ENCODE measurements at places on chromosomes 2 and 18. TPM values are rescaled to one million over a fixed set of nuclear protein-coding genes. Genes with fewer than 3 reads are reported as not detected.
A peak's percentile ranks its signal among the peaks of the same experiment; 100 is the strongest.

DNA sequence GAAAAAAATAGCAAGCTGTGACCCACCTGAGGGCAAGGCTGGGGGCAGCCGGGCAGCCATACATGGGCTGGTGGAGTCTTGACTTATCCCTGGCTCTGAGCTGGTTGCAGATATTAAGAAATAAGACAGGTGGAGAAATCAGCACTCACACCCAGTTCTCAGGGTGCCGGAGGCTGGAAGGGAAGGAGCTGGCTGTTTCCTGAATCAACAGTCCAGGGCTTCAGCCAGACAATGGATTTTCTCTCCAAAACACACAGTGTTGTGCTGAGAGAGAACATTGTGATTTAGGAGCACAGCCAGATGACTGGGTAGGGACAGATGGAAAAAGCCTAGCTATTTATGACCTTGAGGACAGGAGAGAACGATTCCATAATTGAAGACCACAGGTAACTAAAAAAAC is 208.8 kb downstream of the LDLRAD4 start:
- DNase-seq: no peak

DNA sequence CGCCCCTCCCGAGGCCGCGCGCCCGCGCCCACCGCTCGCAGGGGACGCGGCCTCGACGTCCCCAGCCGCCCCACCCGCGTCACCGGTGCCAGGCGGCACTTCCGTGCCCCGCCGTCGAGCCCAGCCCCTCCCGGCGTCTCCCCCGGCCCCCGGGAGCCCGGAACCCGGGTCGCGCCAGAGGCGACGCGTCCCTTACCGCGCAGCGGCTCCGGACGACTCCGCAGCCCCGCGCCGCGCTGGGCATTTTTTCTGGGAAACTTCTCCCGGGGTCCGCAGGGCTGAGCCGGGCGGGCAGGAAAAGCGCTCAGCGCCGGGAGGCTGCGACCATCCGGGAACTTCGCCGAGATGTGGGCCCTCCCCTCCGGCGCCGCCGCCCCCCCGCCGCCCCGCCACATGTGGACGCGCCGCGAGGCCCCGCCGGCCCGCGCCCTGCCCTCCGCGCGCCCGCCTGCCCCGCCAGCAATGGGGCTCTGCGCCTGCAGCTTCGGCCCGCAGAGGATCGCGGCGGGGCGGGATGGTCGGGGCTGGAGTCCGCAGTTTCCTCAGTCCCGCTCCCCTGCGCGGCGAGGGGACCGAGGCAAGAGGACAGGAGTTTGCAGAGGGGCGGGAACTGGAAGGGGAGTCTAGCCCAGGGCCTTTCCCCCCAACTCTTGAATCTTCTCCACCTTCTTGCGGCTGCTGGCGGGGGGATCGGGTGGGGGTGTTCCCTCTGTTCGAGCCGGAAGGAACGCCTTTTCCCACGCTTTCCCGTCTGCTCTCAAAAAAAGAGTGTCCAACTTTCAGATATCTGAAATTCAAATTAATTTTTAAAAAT is 81.5 kb downstream of the CHRNA1 start:
- DNase-seq: peak; percentile 76

DNA sequence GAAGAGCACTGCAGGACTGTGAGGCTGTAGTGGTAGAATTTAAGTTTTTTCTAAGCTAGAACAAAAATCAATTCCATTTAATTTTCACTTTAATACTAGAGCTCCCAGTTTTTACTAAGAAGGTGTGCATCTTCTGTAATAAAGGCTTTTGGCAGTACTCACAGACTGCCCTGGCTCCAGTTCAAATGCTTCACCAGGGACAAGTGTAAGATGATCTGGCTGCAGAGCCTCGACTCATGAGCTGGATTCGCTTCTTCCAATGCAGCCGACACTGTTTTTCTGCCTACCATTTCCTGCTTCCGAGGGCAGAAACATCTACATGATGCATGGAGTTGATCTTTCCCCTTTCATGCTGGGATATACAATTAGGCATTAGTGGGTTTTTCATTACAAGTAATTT is 87.0 kb downstream of the FARSB start:
- DNase-seq: no peak

Gene MARCO
- total RNA-seq: 10.4 TPM

Gene CWC22
- total RNA-seq: 14.0 TPM

Data from mucosa of descending colon (tissue), 3 donors.